ENCODE measurements at places on chromosomes 13 and 19.

- DNase-seq = no peak
Observed at GRCh38 chr13:40370661-40371060, 295.8 kb downstream of the FOXO1 start.

GRCh38 chr13:52665325-52665724 is 12.7 kb downstream of the SUGT1 start:
- DNase-seq = no peak

- DNase-seq = peak; percentile 98
Observed at GRCh38 chr19:3970808-3971598, at the start of gene DAPK3. TSS of gene DAPK3 (minus strand) at chr19:3971099. CDS start at chr19:3969735, 1,364 bp downstream.

GRCh38 chr13:34701919-34702318 is 240.2 kb upstream of the NBEA start:
- DNase-seq = no peak

DNA sequence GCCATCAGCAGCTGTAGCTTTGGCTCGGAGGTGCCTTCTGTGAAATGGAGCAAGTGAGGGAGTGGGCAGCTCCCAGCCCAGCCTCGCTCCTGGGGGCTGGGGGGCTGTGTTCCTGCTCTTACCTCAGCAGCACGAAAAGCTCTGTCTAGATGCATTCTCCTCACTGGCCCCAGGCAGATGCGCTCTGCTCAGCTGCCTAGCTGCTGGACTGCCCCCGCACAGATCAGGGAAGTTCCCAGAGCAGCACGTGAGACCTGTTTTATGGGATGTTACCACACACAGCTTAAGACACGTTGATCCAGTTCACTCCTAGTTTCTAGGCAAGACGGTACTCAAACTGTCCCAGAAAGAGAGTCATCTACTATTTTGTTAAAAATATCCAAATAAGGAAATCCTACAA is 13.6 kb downstream of the LCP1 start:
- DNase-seq = peak; percentile 70

GRCh38 chr13:74017301-74018061 is 116.7 kb downstream of the KLF12 start:
- no peak for DNase-seq

GRCh38 chr19:6677495-6677882 is 7.5 kb upstream of the TNFSF14 start:
- no peak for DNase-seq

GRCh38 chr13:19818223-19818842 is 35.6 kb upstream of the PSPC1 start:
- peak; percentile 54 for DNase-seq

GRCh38 chr19:9431475-9431874 is 3.9 kb downstream of the ZNF266 start:
- DNase-seq = peak; percentile 59

GRCh38 chr13:46361276-46361934 is 25.6 kb downstream of the RUBCNL start:
- no peak for DNase-seq

DNA sequence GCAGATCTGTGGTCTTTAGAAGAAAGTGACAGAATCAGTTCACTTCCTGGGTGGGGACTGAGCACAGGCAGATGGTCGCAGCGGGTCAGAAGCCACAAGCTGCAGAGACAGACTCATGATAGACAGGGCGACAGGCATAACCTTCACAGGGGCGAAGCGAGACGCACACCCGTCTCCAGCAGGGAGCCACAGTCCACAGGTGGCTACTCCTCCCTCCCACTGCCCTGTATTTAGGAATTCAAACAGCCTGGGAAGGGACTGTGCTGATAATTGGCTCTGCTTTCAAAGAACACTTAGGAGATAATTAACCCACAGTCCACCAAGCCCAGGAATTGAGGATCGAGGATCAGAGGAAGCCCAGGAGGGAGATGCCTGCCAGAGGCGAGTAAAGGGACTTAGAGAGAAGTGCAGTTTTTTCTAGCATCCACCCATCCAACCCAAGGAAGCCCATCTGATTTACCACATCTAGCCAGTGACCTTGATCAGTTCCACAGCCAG is 23.2 kb downstream of the RFX2 start:
- no peak for DNase-seq

GRCh38 chr19:2362970-2363300 is 2.9 kb downstream of the TMPRSS9 start:
- no peak for DNase-seq

- no peak for DNase-seq
Observed at GRCh38 chr19:10499550-10500246, 3.5 kb downstream of the KEAP1 start.

- no peak for DNase-seq
Observed at GRCh38 chr13:72317346-72318109, 409.9 kb downstream of the MZT1 start.

DNA sequence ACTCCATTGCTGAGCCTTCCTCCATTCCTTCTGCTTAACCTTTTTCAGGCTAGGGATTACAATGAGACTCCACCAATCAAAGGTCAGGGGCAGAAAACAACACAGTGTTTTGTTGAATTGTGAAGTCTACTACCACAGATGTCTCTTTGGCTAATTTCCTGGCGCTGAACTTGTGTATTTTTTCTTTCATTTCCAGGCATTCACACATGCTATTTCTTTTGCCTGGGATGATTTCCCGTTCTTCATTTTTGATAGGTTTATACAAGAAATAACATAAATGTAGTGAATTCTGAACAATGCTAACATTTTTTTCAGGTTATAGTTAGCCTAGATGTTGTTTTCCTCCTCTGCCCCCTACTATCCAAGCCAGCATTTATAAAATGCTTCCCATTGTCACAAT is 64.3 kb downstream of the OLFM4 start:
- DNase-seq = no peak

GRCh38 chr13:98429977-98430736 is 146.8 kb downstream of the STK24 start:
- no peak for DNase-seq

GRCh38 chr19:4241824-4242430 is 5.0 kb upstream of the YJU2 start:
- no peak for DNase-seq

GRCh38 chr13:20465218-20465879 is 60.3 kb downstream of the CRYL1 start:
- no peak for DNase-seq

DNA sequence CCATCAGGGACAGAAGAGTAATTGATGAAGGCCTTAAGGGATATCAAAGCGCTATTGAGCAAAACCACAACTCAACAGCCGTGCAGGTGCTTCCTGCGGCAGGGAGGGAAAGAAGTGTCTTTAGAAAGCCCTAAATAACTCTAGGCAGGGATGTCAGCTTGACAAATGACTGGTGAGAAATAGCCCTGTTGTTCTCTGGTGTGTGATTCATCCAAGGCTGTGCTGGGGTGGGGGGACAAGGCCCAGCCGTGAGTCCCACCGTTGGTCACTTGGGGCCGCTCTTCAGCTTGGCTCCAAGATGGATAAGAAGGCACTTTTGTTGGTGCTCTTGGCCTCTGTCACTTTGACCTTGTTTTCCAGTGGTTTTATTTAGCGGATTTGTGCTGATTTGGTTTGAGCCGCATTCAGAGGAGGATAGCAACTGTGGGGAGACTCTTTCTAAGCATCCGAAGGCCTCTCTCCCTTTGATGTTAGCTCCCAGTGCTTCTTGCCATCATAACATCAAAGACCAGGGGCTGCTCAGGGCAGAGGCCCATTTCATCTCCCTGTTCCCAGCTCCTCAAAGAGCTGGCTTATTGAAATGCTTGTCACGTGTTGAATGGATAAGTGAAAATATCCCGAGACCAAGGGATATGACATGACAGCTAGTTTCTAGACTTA is 130.3 kb upstream of the SERP2 start:
- DNase-seq = peak; percentile 35

DNA sequence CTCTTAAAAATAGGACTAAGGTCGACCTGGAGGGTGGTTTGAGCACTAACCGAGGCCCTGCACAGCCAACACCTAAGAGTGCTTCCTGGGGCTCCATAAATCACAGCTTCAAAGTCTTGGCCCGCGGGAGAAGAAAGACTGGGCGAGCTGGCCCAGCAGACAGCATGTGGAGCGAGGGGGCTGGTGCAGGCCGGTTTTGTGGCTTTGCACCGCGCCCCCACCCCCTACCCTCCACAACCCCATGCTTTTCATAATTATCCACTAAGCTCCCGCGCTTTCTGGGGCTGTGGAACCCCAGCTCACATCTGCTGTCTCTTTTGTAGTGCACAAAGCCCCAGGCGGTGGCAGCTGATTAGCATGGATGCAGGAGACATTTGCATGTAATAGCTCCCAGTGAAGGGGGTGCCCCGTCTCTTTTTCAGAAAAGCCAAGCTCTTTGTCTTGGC is 17.1 kb downstream of the CARM1 start:
- DNase-seq = no peak

DNA sequence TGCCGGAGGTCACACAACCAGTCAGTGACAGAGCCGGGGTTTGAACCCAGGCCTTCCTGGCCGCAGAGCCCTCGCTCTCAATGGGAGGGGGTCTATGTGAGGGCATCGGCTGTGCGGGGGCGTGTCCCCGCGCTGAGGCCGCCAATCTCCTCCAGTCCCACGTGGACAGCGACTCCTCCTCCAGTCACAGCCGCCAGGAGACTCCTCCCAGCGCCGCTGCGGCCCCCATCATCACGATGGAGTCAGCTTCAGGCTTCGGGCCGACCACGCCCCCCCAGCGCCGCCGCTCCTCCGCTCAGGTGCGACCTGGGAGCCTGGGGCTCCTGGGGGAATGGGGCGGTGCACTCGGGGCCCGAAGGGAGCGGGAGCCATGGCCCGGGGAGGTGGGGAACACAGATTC is 6.0 kb downstream of the SPRED3 start:
- peak; percentile 89 for DNase-seq

DNA sequence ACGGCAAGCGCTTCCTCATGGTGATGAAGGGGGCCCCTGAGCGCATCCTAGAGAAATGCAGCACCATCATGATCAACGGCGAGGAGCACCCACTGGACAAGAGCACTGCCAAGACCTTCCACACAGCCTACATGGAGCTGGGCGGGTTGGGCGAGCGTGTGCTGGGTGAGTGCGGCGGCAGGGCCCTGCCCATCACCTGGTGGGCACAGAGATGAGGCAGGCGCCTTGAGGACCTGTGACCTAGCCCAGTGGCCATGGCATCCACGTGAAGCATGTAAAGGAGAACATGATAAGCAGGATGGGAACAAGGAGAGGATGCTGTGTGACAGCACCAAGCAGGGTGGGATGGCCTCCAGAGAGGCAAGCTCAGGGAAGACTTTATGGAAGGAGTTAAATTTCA is 18.5 kb downstream of the ATP12A start:
- no peak for DNase-seq

GRCh38 chr13:28551498-28551895 is 56.6 kb upstream of the FLT1 start:
- no peak for DNase-seq

DNA sequence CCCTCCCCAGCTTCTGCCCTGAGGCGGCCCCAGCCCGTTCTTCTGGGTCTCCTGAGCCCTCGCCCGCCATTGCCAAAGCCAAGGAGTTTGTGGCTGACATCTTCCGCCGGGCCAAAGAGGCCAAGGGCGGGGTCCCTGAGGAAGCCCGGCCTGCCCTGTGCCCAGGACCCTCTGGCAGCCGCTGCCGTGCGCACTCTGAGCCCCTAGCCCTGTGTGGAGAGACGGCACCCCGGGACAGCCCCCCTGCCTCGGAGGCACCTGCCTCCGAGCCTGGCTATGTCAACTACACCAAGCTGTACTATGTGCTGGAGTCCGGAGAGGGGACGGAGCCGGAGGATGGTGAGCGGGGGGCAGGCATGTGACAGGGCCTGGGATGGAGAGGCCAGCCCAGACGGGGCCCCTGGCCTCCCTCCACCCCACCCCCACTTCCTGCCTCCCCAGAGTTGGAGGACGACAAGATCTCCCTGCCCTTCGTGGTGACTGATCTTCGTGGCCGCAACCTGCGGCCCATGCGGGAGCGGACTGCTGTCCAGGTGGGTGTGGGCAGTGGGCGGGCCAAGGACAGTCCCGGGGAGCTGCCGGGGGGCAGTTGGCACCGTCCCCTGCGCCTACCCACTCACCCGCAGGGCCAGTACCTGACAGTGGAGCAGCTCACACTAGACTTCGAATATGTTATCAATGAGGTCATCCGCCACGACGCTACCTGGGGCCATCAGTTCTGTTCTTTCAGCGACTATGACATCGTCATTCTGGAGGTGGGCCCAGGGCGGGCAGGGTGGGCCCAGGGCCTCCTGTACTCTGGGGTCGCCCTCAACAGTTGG is 7.0 kb downstream of the DCAF15 start:
- no peak for DNase-seq

- DNase-seq = no peak
Observed at GRCh38 chr13:93951108-93951507, 528.4 kb downstream of the DCT start.

GRCh38 chr19:15062036-15062435 is 12.8 kb downstream of the CASP14 start:
- no peak for DNase-seq

GRCh38 chr13:86080340-86080995 is 281.2 kb upstream of the SLITRK6 start:
- no peak for DNase-seq

- DNase-seq = no peak
Observed at GRCh38 chr13:20405691-20406090, 120.0 kb downstream of the CRYL1 start.

All from stimulated activated CD4-positive, alpha-beta T cell treated with anti-CD3 and anti-CD28 coated beads, Interleukin-15, amount 100 ng/mL, for 24 hours (primary cell).